ENCODE measurements at places on chromosomes 3 and 15.

DNA sequence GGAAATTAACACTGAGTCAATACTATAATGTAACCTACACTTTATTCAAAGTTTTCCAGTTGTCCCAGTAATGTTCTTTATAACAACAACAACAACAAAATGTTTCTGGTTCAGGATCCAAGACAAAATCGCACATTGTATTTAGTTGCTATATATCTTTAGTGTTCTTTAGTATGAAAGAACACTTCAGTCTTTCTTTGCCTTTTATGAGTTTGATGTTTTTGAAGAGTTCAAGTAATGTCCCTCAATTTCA is 7.6 kb upstream of the GRAMD1C start:
- no peak for DNase-seq

- DNase-seq: no peak
Observed at GRCh38 chr3:13647298-13648059, 98.6 kb downstream of the FBLN2 start.

- DNase-seq: no peak
Observed at GRCh38 chr3:149401212-149401925, 23.9 kb upstream of the TM4SF1 start.

DNA sequence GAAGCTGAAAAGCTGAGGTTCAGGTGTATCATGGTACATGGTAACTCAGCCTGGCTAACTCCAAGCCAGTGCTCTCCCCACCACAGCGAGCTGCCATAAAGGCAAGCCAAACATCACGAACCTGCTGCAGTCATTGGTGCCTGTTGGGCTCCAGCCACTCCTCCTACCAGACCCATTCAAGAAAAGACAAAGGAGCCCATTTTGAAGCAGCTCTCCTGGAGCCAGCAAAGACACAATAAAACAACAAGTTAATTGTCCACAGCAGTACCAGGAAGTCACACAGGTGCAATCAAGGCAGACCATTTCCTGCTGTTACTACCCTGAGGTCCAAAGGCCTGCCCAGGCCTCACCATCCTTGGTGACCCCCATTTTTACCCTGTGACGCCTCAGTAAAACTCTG is 77.6 kb downstream of the DAPK2 start:
- DNase-seq: no peak

DNA sequence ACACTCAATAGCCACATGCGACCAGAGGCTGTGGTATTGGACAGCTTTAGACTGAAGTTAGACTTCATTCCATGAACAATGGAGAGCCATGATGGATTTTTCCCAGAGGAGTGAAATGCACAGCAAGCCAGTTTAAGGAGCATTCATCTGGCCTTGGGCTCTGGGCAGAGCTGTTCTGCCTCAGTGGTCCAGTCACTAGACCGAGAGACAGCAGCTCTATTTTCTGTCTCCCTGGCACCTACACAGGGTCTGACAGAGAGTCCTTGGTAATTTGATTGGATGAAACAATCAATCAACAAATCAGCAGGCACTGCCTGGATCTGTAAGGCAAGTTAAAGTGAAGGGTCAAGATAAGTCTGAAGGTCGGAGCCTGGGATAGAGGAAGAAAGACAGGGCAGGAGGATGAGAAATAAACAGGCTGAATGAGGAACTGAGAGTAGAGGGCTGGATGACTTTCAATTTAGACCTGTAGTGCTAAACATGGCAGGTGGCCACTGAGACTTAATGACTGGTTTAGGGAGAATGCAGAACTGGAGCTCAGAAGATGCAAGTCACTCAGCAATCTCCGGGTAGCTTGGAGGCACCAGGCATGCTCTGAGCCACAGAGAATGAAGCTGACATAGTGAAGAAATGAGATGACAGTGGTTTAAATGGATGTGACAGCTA is 98.5 kb upstream of the SLC25A36 start:
- DNase-seq: no peak

DNA sequence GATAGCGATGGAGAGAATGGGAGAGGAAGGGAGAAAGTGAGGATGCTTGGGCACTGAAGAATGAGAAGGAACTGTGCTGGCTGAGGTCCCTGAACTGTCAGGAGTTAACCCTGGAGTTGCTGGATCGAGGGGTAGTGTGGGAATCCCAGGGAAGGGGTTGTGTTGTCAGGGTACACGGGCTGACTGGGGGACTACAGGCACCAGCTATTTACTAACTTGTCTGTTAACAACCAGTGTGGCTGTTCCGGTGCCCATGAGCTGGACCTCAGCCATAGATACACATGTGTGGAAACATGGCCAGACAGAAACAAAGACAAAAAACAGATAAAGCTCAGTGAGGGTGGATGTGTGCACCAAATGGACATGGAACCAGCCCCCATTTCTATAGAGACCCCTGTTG is 55.1 kb downstream of the GASK1A start:
- DNase-seq: no peak
